ENCODE measurements at places on chromosomes 2 and 18. TPM values are rescaled to one million over a fixed set of nuclear protein-coding genes. Genes with fewer than 3 reads are reported as not detected.

DNA sequence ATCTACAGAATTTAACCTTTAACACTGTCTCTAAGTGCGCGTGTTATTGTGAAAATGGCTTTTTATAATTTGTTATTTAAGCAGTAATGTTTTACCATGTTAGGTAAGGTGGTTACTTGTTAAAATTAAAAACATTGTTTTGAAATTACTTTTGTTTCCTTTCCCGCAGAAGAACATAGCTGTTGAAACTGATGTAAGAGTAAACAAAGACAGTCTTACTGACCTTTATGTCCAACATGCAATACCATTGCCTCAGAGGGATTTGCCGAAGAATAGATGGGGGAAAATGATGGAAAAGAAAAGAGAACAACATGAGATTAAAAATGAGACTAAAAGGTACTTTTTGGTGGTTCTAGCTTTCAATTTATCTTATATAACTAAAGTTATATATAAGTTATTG is 2.1 kb downstream of the C2orf49 start:
- no peak for DNase-seq

- no peak for DNase-seq
Observed at GRCh38 chr2:62194558-62195420, 1.1 kb upstream of the B3GNT2 start.

CLEC4F gene
- not detected for total RNA-seq

GRCh38 chr2:69159986-69160385 is 147.0 kb downstream of the ANTXR1 start:
- no peak for DNase-seq

GRCh38 chr2:46650556-46651001 is 171.2 kb downstream of the TMEM247 start:
- DNase-seq: peak; percentile 79

- DNase-seq: no peak
Observed at GRCh38 chr2:71332435-71332796, 834 bp downstream of the ZNF638 start.

GRCh38 chr2:23607925-23608324 is 222.9 kb downstream of the KLHL29 start:
- DNase-seq: no peak

- peak; percentile 89 for DNase-seq
Observed at GRCh38 chr2:203683932-203684556, 22.4 kb upstream of the CD28 start.

- no peak for DNase-seq
Observed at GRCh38 chr2:218418717-218419458, at the start of gene VIL1. TSS of gene VIL1 (plus strand) at chr2:218419123. CDS start at chr2:218423779, 4,656 bp downstream.

DNA sequence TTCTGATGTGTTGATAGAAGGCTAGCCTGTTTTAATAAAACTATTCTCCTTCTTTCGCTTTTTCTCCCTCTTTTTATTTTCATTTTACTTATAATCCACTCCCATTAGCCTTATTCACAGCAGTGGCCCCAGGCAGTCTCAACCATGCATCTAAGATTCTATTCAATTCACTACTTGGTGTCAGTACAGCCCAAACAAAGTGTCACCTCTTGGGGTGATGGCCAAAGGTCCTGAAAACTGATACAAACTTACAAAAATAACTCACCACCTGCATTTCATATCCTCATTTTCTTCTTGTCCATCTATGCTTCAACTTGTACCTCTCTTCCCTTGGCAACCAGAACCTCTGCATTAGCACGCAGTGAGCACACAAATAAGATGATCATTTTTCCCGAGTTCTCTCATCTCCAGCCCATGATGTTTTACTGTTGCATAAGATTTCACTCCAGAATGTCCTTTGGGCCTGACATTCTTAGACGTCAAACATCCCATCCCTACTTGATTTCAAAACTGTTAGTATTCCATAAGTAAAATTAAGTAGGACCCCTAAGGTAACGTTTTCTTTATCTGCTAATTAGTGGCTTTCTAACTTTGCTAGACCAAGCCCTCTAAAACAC is 559.3 kb upstream of the TNP1 start:
- no peak for DNase-seq

GRCh38 chr2:29033656-29034055 is 40.7 kb downstream of the PCARE start:
- DNase-seq: no peak

- DNase-seq: no peak
Observed at GRCh38 chr2:198042189-198042588, 237.8 kb downstream of the PLCL1 start.

C2orf81 gene
- 1.4 TPM for total RNA-seq

DNA sequence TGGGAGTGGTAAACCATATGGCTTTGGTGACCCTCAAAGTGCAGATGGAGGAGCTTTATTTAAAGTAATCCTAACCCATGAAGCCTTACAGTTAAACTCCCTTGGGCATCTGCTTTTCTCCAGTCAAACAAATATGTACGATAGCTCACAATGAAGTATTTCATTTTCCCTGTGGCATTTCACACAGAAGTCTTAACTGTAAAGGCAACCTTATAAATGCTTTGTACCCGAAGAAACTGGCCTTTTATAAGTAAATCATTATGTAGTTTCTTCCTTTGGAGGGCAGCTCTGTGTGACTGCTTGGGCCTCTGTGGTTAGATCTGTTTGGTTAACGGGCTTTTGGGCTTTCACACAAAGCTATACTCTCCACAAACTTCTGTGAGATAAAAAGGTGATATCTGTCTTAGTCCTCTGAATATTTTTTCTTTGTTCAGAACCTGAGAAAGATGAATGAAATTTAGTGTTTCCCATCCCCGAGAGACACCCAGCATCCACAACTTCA is 46.6 kb downstream of the SCN1A start:
- DNase-seq: no peak

DNA sequence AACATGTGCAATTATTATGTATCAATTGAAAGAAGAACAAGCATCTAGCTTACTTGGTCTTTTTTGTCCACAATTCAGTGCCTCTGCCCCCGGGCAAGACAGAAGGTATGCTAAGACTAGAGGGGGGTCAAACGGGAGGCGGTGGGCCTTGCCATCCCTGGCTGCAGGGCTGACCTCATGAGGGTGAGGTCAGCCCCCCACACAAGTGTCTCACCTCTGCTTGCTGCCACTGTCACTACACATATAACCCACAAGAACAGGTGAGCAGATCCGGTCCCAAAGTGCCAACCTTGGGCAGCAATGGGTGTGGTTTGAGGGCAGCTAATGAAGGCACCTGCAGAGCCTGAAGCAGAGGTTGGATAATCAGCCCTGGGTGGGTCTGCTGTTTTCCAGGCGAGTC is 71.5 kb downstream of the EDAR start:
- no peak for DNase-seq

DNA sequence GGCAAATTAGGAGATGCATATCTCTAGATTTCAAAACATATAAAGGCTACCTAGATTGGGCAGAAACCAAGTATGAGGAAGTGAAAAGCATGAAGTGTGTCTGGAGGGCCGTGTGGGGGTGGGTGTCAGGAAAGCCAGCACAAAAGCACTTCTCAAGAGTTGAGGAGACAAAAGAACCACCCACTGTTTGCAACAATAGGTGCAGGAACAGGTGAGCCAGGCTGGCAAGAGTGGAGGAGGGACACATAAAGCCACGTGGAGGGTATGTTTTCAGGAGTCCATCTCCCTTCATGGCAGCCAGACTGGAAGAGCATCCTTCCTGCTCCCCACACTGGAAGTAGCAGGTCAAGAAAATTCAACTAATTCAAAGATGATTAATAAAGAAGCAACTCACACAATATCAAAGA is 96.4 kb downstream of the CERS6 start:
- no peak for DNase-seq

POU3F3 gene
- total RNA-seq: 6.5 TPM

MAL gene
- 0.29 TPM for total RNA-seq

DNA sequence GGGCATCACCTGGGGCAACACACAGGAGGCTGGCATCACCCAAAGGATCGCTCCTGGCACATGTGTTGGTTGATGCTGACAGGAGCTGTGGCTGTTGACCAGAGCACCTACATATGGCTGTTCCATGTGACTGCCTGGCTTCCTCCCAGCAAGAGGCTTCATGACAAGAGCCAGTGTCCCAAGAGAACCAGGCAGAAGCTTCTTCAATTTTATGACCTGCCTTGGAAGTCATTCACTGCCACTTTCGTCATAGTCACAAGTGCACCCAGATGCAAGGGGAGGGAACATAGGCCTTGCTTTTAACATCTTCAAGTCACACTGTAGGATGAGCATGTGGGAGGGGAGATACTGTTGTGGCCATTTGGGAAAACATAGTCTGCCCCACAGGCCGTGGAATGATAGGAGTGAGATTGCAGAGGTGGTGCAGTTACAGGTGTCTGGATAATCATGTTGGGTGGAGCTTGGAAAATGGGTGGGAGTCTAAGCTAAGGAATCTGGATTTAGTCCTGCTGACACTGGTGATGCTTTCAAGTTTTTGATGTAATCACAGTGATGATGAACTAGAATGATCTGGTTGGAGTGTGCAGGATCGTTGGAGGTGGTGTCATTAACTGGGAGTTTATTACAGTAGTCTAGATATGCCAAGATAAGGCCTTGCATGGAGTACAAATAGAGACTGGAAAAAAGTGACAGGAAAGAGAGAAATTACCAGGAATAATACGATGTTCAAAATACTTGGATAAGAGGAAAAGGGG is 107.0 kb downstream of the RAPGEF4 start:
- DNase-seq: no peak

GLB1L gene
- total RNA-seq: 3.2 TPM

GRCh38 chr2:45352506-45352905 is 258.6 kb downstream of the SRBD1 start:
- DNase-seq: no peak

STPG4 gene
- total RNA-seq: not detected

DNA sequence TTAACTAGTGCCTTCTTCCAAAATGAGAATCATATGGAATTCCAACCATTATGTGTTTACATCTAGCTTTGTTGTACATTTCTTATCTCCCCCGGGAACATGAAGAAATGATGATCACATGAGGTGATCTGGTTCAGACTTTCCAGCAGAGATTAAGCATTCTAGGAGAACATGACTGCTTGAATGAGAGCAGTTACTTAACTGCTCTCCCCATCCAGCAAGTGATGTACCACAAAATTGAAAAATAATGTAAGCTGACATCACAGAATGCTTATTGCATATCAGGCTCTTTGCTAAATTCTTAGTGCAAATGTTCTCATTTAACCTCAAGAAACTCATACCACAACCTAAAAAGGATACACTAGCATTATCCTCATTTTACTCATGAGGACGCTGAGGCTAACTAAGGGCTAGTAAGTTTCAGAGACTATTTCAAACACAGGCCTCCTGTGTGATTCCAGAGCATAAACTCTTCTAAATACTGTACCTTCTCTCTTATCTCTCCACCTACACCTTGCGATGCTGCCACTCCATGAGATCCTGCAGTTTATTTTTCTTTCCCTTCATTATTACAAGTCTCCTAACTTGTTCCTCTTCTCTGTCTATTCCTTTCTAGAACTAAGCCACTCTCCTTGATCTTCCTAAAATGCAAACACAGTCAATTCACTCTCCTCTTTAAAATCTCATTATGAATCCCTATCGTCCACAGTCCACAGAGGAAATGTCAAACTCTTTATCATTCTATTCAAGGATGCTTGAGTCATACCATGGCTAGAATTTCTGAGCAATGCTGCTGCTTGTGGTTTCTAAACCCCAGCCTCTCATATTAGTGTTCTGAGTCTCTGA is 1224.8 kb upstream of the ZEB2 start:
- DNase-seq: peak; percentile 68

- no peak for DNase-seq
Observed at GRCh38 chr2:144330951-144331673, 188.8 kb downstream of the ZEB2 start.

DNA sequence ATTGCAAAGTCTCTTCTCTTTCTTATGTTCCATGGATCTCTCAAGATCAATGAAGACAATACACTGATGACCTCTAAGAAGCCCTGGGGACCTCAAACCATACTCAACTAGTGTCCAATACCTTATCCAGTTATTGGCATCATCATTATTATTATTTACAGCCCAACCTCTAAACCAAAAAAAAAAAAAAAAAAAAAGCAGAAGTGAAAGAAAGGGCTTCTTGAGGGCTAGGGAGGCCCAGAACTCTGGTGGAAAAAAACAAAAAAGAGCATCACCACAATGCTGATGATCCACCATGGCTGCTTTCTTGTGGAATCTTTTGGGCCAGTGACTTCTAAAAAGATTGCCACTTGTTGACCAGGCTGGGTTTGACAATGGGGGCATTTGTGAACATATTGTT is 324.9 kb downstream of the LPIN1 start:
- no peak for DNase-seq

GRCh38 chr2:78115291-78115690 is 593.1 kb upstream of the LRRTM4 start:
- no peak for DNase-seq

COL5A2 gene
- total RNA-seq: 34.9 TPM

- no peak for DNase-seq
Observed at GRCh38 chr18:48405978-48406377, 3.2 kb downstream of the ZBTB7C start.

GRCh38 chr2:182446087-182446486 is 19.3 kb upstream of the PDE1A start:
- no peak for DNase-seq

- DNase-seq: peak; percentile 69
Observed at GRCh38 chr2:100819370-100820272, at the start of gene NPAS2. TSS of gene NPAS2 (plus strand) at chr2:100820139. CDS start at chr2:100904755, 84,616 bp downstream.

GRCh38 chr2:96507957-96508520 is 2.9 kb upstream of the NEURL3 start:
- DNase-seq: peak; percentile 69

DNA sequence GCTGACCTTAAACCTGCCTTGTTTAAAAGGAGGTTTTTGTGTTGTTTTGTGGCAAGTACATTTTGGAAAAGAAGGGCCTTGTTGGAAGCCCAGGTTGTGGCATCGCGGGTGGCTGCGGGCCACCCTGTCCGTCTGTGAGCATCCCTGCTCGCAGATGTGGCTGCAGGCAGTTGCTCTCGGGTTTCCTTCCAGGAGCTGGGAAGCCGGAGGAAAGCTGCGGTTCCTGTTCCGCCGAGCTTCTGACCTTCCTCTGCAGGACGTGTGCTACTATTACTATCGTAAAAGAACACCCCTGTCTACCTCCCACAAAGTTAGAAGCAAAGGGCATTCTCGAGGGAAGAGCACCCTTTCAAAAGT is 766 bp downstream of the MFF start:
- DNase-seq: peak; percentile 52

DNA sequence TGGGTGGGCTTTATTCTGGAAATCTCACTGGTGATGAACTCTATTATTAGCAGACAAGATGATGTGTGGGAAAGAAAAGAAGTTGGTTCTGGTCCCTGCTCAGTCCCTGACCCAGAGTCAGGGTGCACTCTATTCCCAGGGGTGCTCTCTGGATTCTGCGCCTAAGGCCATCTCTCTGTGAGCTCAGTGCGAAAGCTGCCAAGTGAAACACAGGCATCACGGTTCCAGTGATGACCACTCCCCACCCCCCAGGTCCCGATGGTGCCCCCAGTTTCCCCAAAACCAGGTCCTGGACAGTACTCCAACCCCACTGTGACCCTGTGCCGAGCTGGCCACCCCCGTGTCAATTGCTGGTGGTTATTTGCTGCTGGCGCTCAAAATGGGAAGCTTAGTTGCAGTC is 30.1 kb downstream of the RHOB start:
- no peak for DNase-seq

- no peak for DNase-seq
Observed at GRCh38 chr2:104793966-104794365, 59.9 kb upstream of the POU3F3 start.
